Neural crest cell (in vitro differentiated cells): ENCODE measurements at places on chromosomes 3 and 15. TPM values are rescaled to one million over a fixed set of nuclear protein-coding genes. Genes with fewer than 3 reads are reported as not detected.

CX3CR1 gene
- 0.26 TPM in 1 of 2 replicates, not detected in the other for total RNA-seq

DNA sequence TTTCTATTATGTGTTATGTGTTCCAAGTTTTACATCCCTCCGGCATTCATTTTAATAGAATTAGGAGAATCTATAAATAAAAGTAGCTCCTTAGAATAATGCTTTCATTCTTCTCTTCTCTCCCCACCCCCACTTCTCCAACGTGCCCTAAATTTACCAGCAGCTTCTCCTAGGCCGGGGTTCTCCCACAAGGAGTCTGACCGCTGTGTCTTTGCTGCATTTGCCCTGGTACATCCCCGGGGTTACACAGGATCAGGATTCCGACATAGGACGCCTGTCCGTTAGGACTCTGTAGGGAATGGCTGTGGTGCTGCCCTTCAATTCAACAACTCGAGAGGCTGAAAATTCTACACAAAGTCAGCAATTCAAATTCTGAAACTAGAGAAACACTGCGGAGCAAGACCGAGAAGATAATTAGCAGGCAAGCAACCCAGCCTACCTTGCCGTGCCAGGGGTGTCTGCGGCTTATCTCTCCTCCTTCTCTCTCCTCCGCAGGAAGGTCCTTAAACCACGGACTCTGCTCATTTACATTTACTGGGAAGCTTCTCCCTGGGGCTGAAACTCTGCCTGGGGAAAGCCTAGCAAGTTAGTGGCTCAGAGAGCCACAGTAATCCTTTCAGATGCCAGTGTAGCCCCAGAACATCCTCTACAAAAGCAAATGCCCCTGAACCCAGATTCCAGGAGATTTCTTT, 18.8 kb downstream of the PCSK6 start:
- DNase-seq = no peak

DNA sequence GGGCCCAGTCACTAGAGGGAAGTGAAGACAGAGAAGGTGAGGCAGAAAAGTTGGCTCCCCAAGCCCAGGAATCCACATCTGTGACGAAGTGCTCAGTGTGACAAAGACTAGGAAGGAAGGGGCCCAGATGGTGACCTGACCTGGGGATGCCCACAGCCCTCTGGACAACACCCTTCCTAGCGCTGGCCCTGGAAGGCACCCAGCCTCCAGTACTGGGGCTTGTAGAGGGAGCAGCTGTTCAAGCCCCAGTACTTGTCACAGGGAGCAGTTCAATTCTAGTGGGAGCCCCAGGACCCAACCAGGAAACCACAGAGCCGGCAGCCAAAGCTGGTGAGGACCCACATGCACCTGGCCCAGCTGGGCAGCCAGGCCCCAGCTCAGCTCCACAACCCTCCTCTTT, 190.8 kb downstream of the XXYLT1 start:
- no peak for DNase-seq

- DNase-seq = no peak
Measured at GRCh38 chr15:56783156-56783856, 50.0 kb upstream of the ZNF280D start.
